ENCODE measurements at places on chromosomes 5 and 9.

DNA sequence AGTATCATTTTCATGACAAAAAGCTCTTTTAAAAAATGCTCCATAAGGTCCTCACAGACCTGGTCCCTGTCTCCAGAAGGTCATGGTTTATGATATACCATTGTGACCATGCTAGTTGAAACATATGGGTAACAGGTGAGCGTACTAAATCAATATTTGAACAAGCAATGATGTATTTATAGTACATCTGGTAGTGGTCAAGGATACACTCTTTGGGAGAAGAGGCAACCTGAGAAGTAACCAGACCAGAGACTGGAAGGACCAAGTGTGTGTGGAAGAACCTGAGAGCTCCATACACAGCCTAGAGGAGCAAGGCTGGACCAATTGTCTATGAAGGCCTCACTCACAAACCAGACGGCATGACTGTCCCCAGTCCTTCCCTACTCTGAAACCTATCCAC lies 55.1 kb downstream of the LHFPL2 start:
- DNase-seq = no peak

DNA sequence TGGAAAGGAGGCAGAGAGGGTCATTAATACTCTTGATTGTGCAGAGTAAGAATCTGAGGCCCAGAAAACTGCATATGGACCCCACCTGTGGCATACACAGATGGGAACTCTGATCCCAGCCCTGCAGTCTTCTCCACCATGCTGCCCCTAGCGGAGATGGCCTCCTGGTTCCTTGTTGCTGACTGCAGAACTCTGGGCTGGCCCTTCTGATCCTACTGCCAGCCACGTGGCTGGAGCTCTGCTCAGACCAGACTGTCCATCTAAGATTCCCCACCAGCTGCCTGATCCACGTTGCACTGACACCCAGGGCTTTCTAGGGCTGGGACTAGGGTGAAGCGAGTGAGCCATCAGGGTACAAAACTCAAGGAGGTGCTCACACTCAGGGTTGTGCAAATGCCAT lies 245.7 kb upstream of the NR4A3 start:
- DNase-seq = no peak

- DNase-seq = no peak
Observed at GRCh38 chr5:141439411-141440141, 9.3 kb downstream of the PCDHGA12 start.

DNA sequence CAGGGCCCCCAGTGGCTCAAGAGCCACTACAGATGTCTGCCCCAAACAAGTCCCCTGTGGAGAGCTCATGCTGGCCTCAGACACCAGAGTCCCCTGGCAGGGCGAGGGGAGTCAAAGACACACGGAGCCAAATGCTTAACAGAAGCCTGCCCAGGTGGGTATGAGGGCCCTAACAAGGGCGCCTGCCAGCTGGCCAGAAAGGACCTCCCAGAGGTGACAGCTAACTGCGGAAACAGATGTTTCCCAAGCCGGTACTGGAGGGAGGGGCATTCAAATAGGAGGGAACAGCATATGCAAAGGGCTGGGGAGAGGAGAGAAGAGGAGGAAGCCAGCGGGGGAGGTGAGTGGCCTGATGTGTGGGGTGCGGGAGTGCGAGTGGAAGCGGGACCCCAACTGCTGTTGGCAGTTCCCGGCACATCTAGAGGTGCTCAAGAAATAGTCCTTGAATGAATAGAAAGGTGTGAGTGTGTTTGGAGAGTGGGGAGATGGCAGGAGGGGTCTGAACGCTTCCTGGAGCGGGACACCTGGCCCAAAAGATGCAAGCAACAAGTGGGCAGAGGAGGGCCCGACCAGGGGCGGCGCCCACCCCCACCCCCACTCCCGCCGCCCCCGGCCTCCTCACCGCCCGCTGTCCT lies 824 bp downstream of the MXD3 start:
- no peak for DNase-seq

- DNase-seq = no peak
Observed at GRCh38 chr5:61731267-61731945, 399.3 kb downstream of the ZSWIM6 start.

DNA sequence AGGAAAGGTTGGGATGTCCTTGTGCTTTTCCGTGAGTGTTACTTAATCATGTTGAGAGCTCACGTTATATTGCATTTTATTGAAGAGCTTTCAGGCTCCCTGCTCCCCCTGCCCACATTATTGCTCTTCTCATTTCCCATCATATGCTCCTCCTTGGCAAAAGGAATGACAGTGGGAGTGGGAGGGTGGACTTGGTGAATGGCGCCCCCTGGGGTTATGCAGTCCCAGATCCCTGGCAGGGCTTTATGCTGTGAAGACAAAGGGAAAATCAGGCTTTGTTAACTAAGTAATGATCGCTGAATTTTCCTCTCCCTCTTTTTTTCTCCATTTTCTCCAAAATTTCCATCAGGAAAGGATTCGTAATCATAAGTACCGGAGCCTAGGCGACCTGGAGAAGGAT lies 166.6 kb downstream of the SMARCA2 start:
- no peak for DNase-seq

DNA sequence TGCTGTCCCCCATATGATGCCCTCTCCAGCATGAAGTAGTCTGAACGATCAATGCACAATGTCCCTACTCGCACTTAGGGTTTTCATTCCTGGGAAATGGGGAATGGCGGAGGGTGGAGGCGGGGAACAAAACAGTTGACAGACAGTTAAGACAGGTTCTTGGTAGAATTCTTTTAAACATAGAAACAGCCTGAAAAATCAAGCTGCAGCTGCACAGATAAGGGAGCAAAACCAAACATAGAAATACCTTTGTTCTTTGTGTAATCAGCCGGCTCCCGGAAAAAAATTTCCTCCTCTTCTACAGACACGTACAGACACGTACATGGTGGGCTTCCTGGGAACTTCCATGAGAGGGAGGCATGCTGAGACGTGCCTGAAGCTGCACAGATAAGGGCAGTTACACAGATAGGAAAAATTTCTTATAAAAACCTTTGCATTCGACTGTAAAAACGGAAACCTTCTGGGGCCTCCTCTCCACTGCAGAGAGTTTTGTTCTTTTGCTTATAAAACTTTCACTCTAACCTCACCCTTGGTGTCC lies 662.4 kb upstream of the PTPRD start:
- DNase-seq = no peak

GRCh38 chr9:96383165-96383942 lies at the start of gene SLC35D2:
Gene SLC35D2, minus strand, starts transcription at chr9:96383711. Its CDS starts 77 bp downstream, at chr9:96383634.
- no peak for DNase-seq

- no peak for DNase-seq
Observed at GRCh38 chr9:94160594-94161501, 76.6 kb downstream of the PTPDC1 start.

DNA sequence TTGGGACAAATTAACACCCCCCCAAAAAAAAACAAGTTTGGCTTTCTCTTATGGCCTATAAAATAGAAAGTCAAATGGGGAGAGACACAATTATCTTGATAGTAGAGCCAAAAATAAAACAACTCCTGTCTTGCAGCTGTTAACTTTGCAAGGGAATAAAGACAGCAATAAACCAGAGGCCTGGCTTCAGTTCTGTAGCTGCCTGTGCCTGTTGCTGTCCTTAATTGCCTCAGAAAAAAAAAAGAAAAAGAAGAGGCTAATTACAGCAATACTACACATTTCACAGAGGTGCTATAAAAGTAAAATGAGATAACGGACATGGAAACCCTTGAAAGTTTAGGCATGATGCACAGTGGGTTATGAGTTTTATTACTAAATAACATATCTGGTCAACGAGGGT lies 170.7 kb upstream of the IRX1 start:
- no peak for DNase-seq

DNA sequence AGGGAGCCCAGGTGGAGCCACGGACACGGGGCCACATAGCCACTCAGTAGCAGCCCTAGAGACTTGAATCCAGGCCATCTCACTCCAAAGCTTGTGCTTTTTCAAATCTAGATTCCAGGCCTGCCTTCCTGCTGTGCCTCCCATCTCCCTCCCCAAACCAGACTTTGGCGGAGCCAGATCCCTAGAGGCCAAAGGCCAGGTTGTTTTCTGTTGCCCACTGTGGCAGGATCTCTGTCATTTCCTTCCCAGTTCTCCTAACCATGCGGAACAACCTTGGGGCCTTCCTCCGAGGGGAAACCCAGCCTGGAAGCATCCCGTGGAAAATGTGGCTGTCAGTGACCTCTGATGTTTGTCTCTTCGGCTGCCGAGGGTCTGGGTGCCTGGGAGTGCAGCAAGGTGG lies 16.4 kb upstream of the RPS14 start:
- DNase-seq = no peak

- no peak for DNase-seq
Observed at GRCh38 chr5:160477266-160477970, 55.8 kb downstream of the PTTG1 start.

DNA sequence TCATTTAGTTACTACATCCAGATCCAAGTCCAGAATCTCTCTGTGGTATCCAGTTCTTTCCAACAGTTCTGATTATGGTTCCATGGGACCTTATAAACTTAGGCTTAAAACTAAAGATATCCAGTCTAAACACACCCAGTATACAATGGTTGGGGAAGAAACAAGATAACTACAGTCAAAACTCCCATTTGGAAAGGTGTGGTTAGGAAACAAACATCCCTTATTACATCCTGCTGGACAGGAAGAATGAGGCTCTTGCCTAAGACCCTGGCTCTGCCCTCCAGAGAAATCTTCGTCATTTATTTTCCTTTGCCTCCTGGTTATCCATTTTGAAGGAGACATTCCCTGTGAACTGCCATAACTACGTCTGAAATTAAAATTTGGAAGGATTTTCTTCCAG lies 64.6 kb upstream of the EPB41L4A start:
- DNase-seq = no peak

DNA sequence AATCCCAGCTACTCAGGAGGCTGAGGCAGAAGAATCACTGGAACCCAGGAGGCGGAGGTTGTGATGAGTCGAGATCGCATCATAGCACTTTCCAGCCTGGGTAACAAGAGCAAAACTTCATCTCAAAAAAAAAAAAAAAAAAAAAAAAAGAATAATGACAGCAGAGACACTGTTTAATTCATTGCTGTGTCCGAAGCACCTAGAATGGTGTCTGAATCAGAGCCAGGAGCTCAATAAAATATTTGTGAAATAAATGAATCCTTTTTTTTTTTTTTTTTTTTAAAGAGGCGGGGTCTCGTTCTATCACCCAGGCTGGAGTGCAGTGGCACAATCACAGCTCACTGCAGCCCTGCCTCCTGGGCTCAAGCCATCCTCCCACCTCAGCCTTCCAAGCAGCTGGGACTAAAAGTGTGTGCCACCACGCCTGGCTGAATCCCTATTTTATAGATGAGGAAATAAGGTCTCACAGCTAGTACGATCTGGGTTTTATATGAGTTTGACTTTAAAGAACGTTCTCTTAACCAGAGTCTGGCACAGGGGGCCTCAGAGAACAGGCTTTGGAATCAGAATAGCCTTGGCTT lies 47.8 kb downstream of the THOC3 start:
- DNase-seq = no peak

GRCh38 chr9:34701023-34701768 lies 8.7 kb downstream of the CCL21 start:
- DNase-seq = peak; percentile 43

DNA sequence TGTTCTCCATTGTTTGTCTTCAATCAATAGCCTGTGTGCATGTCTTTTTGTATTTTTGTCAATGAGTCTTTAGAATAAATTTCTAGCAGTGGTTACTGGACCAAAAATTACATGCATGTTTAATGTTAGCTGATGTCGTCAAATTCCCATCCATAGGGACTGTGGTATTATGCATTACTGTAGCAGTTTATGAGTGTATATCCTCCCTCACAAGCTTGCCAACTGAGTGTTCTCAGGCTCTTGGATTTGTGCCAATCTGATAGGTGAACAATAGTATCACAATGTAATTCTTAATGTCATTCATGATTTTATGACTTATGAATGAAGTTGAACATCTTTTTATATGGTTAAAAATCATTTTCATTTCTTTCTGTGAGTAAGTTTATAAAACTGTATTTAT lies 13.0 kb downstream of the SNX24 start:
- DNase-seq = no peak

DNA sequence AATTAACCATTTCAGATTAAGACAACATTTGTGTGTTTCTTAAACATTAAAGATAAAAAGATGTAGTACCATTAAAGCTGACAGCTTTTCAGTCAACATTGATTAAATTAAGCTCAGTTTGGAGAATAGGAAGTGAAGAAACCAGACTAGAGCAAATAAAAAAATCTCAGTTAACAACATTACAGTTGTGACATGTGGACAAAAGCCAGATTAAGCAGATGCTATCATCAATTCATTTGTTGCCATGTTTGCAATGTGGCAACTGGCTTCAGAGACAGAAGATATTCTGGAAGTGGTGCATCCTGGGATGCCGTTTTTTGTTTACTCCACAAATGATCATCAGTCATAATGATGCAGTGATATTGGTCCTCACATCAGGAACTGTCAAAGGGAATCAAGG lies 70.3 kb upstream of the CNTLN start:
- DNase-seq = peak; percentile 10

GRCh38 chr5:54518818-54519508 lies 1.4 kb downstream of the SNX18 start:
- DNase-seq = no peak

DNA sequence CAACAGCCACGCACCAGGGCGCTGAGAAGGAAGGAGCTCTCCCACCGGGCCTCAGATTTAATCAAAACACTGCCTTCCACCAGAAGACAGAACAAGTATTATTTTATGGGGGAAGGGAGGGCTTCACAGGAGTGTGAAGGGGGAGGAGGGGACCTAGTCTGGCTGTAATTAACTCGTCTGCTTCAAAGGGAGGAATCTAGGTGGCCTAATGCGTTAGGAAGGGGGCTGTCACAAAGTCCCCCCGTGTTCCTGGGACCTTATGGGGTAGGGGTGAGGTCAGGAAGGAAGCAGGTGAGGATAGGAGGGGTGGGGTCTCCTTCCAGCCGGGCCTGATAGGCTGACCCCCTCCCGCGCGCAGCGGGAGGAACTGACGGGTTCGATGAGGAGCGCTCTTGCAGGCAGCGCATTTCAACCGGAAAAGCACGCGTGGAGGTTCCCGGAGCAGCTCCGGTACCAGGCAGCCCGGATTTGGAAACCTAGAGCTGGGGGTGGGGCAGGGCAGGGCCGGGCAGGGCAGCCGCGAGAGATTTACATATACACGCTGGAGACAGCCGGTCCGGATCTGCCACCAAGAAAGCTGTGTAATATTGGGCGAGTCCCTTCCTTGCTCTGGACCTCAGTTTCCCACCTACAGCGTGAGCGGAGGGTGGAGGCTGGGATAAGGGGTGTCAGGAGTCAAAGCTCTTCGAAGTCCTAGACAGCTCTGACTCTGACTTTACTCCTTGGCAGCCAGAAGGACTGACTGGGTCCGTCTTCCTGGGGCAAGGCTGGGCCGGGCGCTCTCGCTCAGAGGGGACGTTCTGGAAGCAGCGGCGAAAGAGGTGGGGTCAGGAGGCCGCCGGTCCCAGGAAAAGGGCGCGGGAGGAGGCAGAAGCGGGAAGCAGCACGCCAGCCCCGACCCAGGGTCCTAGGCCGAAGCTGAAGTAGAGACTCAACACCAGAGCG lies 1.8 kb downstream of the SHB start:
- no peak for DNase-seq

GRCh38 chr5:168316139-168316578 lies 24.7 kb downstream of the WWC1 start:
- peak; percentile 86 for DNase-seq

DNA sequence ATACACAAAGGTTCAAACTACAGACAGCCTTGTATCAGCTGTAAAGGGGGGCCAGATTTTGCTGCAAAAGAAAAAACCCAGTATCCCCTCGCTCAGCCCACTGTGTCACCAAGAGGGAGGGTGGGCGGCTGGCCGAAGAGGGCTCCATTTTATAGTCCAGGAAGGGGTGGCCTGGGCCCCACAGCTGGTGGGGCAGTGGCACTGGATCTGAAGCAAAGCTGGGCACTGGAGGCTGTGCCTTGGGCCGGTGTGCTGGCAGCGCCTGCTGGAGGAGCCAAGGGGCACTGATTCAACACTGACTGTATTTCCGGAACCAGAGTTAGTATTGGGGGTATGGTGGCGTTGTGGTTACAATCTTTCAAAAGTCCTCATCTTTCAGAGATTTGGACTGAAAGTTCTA lies 9.1 kb downstream of the BRD3 start:
- no peak for DNase-seq
